ENCODE measurements at places on chromosomes 7 and 10.

GRCh38 chr7:43249823-43250145 is 137.3 kb downstream of the HECW1 start:
- DNase-seq = no peak

DNA sequence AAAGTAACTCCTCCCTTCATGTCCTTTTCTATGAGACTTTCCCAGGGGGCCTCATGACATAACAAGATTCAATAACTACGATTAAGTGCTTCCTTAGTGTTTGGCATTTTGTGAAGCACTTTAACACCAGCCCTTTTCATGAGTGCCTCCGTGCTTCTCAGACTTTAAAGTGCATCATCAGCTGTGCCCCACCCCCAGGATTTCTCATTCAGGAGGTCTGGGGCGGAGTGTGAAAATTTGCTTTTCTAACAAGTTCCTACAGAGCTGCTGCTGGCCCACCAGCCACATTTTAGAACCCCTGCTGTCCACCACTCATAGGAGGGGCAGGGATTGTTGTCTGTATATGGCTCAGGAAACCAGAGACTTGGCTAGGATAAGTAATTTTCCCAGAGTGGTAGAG is 445.3 kb downstream of the LRMDA start:
- DNase-seq = no peak

GRCh38 chr10:116691635-116692034 is 50.7 kb downstream of the HSPA12A start:
- no peak for DNase-seq

DNA sequence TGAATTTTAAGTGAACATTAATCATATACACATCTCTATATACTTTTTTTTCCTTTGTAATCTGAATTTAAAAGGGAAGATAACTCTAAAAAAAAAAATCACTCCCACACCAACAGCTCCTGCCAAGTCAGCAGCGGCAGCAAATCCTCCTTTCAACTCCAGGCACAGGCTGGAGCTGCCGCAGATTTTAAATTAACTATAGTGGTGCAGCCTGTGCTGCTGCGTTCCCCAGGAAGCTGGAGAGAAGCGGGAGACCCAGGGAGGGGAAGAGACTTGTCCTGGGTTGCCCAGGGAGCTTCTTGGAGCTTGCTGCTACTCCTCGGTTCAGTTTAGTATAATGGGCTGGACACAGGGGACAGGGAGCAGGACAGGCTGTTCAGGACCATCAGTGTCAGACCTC is 32.6 kb upstream of the HSPB1 start:
- no peak for DNase-seq

DNA sequence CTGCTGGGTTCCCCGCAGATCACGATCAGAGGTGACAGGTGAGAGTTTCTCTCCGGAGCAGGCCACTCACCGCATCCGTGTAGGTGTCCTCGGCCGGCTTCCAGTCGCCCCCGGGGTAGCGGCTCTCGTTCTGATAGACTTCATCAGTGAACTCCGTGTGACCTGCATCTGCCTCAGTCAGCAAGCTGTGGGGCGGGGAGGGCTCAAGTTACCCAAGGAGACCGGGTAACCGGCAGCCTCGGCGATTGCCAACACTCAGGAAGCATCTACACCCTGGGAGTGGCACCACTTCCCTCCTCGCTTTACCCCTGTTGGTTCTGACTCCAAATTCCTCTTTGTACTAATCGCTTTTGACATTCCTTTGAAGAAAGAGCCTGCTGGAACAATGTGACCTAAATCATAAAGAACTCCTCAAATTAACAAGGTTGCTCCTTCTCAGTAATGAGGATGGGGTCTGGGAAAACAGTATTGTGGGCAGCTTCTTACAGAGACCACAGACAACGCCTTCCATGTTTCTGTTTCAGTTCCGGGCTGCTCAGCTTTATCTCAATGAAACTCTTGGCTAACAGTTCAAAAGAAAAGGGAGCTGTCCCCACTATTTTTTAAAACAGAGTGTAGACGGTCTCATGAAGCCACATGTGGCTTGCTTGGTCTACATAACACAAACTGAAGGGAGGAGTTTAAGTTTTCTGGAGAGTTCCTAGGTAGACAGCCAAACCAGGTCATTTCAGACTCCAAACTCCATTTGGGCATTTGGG is 118.1 kb downstream of the MYOF start:
- DNase-seq = no peak

- DNase-seq = no peak
Measured at GRCh38 chr7:89655946-89656345, 498.3 kb upstream of the STEAP1 start.

- no peak for DNase-seq
Measured at GRCh38 chr10:78604721-78605120, 464.0 kb upstream of the ZMIZ1 start.

DNA sequence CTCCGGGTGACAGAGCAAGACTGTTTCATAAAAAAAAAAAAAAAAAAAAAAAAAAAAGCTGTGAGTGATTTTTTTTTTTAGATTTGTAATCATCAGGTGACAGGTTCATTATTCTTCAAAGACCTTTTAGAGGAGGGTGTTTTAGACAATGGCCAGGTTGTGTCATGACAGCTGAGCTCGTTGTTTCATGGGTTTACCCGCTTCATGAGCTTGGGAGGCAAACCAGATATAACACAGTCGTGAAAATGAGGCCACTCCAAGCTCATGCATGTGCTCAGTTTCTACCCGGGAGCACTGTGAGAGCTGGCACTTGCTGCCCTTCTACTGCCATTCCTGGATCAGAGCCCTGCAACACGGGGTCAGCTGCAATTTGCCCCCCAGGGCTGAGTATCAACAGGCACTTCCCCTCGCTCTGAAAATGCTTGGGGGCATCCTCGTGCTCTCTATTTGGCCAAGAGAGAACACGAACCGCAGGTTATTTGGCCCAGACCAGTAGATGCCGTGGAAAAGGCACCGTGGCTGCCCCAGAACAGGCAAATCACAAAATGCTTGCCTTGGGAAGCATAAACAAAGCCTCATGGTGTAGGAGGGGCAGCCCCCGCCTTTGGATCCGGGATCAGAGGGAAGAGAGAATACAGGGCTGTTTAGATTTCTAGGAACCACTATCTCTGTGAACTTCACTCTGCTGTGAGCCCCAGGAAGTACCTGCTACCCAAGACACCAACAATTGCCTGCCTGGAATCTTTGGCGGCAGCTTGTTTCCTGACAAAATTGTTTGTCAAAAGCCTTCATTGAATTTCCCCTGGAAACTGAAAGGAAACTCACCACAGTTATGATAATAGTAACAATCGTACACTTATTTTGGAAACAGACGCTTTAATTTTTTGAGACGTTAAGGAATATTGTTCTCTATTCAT is 371.0 kb downstream of the FRMD4A start:
- DNase-seq = no peak

GRCh38 chr7:158446706-158447105 is 140.9 kb downstream of the PTPRN2 start:
- DNase-seq = no peak

DNA sequence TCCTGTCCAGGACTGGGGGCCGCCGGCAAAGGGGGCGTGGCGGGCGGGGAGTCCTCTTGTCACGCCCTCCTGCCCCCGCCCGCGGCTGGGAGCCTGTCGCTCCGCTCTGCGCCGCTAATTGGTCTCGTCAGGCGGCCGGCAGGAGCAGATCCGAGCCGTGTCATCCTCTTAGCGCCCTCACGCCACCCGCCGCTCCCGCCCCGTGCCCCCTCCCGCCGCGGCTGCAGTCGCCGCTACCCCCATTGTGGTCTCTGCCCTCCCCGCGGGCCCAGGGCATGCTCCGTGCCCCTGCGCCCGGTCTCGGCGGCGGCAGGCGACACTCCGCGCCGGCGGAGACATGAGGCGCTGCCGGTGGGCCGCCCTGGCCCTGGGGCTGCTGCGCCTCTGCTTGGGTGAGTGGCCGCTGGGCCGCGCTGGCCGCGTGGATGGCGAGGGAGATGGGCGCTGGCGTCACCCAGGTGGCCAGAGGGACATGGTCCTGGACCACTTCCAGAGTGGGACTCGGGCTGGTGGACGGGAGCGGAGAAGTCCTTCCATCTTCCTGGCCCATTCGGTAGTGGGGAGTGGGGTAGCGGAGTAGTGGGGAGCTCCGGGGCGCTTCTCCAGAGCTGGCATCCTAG is at the start of gene CDHR1:
Gene CDHR1, plus strand, starts transcription at position 114 of the 620 bp plus-strand sequence. Its CDS starts 224 bp downstream, at position 338.
- DNase-seq = peak; percentile 54

Measured in activated T-cell treated with anti-CD3 and anti-CD28 coated beads, Interleukin-2, amount 50 U/mL, for 1 hour (primary cell).